ENCODE measurements at places on chromosomes 12 and 14.

GRCh38 chr14:69353168-69353567, 44.9 kb downstream of the ERH start:
- DNase-seq: no peak

DNA sequence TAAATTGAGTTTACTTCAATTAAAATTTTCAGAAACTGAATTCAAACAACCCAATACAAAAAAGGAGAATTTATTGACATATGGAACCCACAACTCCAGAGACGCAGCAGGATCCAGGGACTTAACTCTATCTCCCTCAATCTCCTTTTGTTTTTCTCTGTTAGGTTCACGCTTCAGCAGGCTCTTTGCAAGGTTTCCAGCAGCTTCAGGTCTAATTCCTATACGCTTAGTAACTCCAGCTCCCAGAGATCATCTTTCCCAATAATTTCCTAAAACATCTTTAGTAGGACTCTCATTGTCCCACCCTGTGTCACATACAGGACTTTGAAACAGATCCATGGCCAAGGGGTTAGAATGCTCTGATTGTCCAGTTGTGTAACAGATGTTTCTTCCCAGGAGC, 175.2 kb downstream of the RMST start:
- DNase-seq: no peak

DNA sequence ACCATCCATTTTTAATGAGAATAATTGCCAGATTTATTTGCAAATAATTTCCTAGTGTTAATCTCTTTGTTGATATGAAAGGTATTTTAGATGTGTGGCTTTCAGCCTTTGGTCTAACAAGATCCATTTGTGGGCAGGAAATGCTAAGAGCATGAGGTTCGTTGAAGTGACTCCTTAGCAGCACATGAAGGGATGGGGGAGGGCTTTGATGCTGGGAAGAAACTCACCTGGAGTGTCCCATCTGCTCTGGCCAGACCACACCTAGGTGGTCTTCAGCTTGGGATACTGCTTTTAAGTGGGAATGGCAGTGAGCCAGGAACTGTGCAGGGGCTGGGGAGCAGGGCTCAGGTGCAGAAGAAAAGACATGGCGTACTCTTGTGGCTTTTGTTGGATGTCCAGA, 13.6 kb downstream of the SFSWAP start:
- DNase-seq: no peak

- DNase-seq: no peak
Observed at GRCh38 chr12:8096281-8096915, 14.3 kb downstream of the NECAP1 start.

DNA sequence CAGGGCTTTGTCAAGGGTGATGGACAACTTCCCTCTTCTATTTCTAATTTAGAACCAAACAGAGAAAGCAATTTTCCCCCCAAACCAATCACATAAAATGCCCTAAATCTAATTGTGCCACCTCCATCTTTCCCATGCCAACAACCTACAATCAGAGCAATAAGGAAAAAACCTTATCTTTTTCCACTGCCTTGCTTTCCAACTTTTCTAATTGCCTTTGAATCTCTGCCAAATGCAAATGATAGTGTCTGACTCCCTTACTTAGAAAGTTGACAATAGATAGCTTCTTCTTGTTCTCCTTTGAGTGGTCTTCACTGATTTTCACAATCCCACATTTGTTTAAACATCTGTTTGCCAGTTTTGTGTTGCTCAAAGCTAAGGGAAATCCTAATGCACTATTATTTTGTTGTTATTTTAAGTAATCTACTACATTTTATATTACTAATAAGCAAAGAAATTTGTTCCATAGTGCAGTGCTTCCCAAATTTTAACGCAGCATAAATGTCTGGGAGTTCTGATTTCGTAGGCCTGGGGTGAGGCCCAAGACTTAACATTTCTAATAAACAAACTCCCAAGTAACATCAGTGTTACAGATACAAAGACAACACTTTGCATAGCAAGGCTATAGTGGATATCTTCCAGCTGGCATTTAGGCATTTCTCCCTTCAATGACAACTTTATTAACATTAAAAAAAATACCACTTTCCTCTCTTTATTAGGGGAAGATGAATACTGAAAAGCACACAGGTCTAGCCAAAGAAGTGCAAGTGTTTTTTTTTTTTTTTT, 696.3 kb upstream of the USP15 start:
- DNase-seq: no peak

GRCh38 chr12:124679533-124680371, 112.3 kb upstream of the NCOR2 start:
- DNase-seq: no peak

DNA sequence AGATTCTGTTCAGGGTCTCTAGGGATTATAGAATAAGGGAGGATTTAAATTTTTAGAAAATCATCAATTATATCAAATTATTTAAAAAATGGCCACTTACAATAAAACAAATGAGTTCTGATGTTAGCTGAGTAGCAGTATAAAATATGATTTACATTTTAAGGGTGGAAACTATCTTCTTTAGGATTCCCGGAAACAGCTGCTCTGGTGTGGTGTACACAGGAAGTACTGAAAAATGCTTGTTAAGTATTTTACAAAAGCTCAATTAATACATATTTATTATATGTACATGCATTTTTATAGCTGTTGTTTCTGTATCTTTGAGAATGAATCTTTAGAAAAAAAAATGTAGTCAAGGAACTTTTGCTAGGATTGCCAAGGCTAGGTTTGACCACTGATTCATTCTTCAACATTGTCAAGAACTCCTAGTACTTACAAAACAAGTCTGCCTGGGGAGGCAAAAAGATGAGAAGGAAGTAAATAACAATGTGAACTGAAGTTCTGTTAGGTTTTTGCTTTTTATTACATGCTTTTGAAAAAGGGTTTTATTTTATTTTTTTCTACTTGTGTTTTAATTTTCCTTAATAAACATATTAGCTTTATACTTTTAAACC, 48.0 kb downstream of the ARF6 start:
- DNase-seq: no peak

Data from omental fat pad (tissue), 4 donors.